Sciatic nerve (tissue), 2 donors: ENCODE measurements at places on chromosomes 6 and 20. TPM values are rescaled to one million over a fixed set of nuclear protein-coding genes. Genes with fewer than 3 reads are reported as not detected.

The ARFGEF3 gene
- total RNA-seq, result 7.4 TPM

The BTN1A1 gene
- total RNA-seq, result not detected

The COL19A1 gene
- total RNA-seq, result 0.98 TPM

The KCNB1 gene
- 4.9 TPM for total RNA-seq

The PPIL6 gene
- 7.1 TPM for total RNA-seq

The VNN1 gene
- total RNA-seq, result 1.2 TPM

The PHACTR2 gene
- total RNA-seq, result 141 TPM

The C20orf144 gene
- total RNA-seq, result not detected
